ENCODE measurements at places on chromosomes 4 and X. TPM values are rescaled to one million over a fixed set of nuclear protein-coding genes. Genes with fewer than 3 reads are reported as not detected.

DNA sequence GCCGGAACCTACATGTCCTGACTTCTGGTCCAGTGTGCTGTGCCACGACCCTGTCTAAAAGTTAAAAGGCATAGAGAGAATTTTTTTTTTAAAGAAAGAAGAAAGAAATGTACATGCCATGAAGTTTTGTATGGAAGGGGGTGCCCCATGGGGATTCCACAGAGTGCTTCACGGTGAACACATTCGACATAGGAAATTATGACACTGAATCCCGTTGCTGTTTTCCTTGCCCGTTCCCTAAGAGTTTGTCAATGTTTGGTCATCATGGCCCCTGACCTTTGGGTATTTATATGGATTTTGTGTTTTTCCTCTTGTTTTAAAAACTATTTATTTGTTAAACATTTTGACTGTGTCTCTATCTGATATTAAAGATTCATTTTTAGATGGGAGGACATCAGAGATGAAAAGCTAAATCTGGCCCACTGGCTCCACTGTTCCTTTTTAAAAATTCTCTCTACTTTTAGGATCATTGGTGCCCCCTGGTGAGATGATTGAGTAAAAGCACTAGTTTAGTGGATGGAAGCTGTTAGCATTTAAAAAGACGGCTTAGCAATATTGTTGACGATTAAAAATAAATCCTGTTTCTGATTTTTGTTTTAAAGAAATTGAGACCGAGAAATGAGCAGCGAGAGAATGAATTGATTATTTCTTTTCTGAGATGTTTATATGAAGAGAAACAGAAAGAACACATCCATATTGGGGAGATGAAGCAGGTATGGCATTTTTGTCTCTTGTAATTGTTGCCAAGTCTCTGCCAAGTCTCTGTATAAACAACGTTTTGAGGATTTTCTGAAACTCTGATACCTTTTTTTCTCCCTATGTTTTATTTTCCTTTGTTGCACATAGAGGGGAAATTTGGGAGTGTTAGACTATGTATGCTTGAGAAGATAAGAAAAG is 75.0 kb downstream of the PTTG2 start:
- DNase-seq, result peak; percentile 51

- no peak for DNase-seq
Observed at GRCh38 chrX:137362583-137362982, 203.3 kb upstream of the ZIC3 start.

Gene SYTL4
- 7.1 TPM for total RNA-seq

DNA sequence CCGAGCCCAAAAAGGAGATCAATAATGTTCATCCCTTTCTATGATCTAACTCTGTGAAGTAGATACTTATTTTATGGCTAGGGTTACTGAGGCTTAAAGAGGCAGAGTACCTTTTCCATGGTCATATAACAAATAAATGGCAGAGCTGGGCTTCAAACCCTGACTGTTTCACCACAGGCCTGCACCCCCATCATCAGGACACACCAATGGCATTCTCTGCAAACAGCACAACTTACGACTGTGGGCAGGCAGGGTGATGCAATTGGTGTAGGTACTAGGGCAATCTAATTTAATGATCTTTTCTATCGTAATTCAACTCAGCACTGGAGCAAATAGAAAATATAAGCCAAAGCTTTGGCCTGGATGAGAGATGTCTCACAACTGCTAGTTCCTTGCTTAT is 118.8 kb upstream of the CBR4 start:
- no peak for DNase-seq

DNA sequence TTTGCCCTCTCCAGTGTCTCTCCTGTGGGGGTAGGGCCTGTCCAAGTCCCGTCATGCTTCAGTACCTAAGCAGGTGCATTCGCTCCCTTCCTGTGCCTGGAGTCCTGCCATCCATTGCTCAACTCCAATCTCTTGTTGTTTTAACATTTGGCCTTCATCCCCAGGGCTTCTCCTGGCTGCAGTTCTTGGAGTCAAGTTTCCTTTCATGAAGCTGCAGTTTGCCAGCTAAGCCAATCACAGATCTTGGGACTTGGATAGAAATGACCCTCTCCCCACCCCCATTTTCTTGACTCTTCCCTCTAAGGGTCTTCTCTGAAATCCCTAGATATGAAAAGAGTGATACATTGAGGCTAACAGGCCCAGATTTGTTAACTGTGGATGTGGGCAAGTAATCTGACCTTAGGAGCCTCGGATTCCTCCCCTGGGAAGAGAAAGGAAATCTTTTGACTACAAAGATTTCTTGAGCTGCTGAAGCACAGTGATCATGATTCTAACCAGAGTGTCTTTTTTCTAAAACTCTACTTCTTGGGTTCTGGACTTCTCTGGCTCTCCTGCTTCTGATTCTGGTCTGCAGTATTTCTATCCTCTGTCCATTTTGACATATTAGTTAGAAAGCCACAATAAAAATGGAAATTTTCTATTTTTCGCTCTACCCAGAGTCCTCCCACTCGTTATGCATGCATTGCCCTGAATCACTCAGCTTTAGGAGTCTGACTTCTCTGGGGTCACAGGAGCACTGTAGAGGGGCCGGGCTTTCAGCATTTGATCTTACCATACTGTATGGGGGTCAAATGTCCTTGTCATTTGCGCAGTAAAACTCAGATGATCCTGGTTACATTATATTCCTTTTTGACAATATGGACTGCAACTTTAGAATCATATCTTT is 61.0 kb downstream of the CHRNA9 start:
- DNase-seq, result peak; percentile 20

DNA sequence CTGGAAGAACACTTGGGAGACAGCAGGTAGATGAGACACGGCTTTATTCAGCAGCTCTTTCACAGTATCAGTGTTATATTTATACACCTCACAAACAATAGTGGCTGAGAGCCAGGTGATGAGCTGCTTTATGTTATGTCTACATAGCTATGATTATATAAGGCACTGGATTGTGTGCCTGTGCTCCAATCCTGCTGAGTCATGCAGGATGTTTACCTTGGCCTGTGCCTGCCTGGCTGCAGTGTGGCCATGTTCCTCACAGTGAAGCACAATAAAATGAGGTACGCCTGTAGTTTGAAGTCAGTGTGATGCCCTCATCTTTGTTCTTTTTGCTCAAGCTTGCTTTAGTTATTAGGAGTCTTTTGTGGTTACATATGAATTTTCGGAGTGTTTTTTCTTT is 31.3 kb downstream of the CXCL13 start:
- peak; percentile 94 for DNase-seq

GRCh38 chrX:134682081-134682480 is 23.8 kb upstream of the PLAC1 start:
- no peak for DNase-seq

Gene BMPR1B
- 4.7 TPM for total RNA-seq

Gene TMEM271
- total RNA-seq, result not detected

- DNase-seq, result no peak
Observed at GRCh38 chrX:114500622-114501021, 83.3 kb upstream of the HTR2C start.

DNA sequence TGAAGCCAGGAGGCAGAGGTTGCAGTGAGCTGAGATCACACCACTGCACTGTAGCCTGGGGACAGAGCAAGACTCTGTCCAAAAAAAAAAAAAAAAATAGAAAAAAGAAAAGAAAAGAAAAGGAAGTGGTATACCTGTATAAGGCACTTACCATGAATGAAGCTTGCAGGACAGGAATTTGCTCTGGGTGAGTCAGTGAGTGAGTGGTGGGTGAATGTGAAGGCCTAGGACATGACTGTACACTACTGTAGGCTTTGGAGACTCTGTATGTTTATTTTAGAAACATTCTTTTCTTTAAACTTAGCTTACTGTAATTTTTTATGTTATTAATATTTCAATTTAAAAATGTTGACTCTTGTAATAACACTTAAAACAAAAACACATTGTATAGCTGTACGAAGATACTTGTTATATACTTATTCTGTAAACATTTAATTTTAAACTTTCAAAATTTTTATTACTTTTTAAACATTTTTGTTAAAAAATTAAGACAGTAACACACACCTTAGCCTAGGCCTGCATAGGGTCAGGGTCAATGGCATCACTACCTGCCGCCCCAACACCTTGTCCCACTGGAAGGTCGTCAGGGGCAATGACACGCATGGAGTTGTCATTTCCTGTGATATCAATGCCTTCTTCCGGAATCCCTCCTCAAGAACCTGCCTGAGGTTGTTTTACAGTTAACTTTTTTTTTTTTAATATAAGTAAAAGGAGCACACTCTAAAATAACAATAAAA is 78.7 kb downstream of the CLNK start:
- DNase-seq, result peak; percentile 93

- no peak for DNase-seq
Observed at GRCh38 chr4:133467290-133467947, 318.3 kb downstream of the PCDH10 start.

DNA sequence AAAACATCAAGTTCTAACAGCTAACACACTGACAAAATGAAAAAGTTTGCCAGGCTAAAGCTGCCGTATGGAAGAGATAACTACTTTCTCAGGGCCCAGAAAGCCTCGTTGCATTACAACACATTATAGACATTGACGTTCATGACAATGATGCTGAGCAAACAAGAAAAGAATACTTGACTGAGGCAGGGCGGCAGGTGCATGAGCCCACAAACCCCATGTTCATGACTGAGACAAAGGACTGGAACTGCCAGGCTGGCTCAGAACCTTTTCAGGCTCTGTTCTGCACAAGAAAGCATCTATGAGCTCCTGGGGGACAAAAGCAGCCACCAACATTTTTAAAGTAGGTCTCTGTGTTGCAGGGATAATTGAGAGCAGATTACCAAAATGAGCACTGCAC is 13.6 kb downstream of the TLR6 start:
- no peak for DNase-seq

- DNase-seq, result peak; percentile 79
Observed at GRCh38 chrX:65871671-65872311, 168.1 kb downstream of the VSIG4 start.

DNA sequence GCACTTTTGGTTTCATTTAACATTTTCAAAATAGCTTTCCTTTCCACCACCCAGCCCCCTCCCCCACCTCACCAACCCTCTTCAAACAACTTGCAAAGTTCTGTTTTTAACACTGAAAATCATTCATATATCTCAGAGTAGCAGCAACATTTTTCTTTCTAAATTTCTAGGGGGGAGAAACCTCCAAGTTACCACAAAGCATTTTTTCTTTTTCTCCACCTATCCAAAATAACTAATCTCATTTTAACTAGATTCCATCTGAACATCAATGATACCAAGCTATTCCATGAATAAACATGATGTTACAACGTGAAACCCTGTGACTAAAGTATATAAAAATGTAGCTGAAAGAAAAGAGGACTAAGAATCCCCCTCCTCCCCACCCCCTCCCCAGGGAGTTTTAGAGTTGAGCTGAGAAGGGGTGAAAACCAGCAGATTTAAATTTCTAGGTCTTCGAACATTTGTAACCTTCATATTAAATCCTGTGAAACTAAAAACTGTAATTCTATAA is 5.2 kb downstream of the LDB2 start:
- no peak for DNase-seq

Gene SLC25A53
- total RNA-seq, result 12.6 TPM

DNA sequence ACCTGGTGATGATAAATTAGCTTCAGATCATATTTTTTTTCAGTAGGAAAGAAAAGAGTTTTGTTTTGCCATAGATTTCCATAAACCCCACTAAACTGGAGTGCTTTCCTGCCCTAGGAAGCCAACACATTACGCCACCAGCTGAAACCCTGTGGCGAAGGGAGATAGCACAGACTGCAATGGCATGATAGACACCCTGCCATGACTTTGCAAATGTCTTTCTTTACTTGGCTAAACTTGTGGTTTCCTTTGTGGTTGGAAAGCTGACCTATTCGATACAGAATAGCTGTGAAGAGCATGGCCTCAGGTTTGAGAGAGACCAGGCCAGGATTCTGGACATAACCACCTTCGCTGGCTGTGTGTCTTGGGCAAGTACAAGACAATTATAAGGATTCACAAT is 19.1 kb downstream of the MFAP3L start:
- DNase-seq, result peak; percentile 24

- no peak for DNase-seq
Observed at GRCh38 chr4:52750819-52751486, at the start of gene ERVMER34-1. Gene ERVMER34-1 (minus strand): TSS chr4:52751425. CDS start chr4:52745520, 5,905 bp downstream.

Gene MSANTD1
- total RNA-seq, result not detected

GRCh38 chr4:153117554-153117953 is 86.7 kb upstream of the TRIM2 start:
- DNase-seq, result no peak

DNA sequence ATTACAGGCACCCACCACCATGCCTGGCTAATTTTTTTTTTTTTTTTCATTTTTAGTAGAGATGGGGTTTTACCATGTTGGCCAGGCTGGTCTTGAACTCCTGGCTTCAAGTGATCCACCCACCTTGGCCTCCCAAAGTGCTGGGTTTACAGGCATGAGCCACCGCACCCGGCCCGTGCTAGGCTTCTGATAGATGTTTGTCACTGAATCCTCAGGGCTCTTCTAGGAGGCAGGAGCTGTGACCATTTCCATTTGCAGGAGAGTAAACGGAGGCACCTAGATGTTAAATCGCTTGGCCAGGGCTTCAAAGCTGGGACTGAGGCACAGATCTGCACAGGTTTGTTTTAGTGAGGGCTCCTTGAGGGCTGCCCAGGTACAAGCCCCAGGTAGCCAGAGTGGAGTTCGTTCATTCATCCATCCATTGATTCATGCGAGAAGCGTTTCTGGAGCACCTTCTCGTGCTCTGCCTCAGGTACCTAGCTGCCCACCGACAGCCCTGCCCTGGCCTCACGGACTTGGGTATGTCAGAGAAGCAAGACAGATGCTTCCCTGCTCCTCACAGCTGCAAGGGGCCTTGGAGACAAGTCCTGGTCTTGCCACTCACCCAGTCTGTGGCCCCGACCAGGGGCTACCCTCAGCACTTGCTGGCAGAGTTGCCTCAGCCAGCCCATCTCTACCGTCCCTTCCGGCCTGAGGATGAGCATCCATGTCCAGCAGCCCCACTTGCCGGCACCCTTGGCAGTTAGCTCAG is 106.4 kb downstream of the PSAPL1 start:
- no peak for DNase-seq

- no peak for DNase-seq
Observed at GRCh38 chr4:99887837-99888236, 6.4 kb downstream of the LAMTOR3 start.

GRCh38 chr4:120314969-120315368 is 248.3 kb upstream of the MAD2L1 start:
- DNase-seq, result no peak

GRCh38 chr4:165458471-165458870 is 79.7 kb downstream of the CPE start:
- DNase-seq, result no peak

DNA sequence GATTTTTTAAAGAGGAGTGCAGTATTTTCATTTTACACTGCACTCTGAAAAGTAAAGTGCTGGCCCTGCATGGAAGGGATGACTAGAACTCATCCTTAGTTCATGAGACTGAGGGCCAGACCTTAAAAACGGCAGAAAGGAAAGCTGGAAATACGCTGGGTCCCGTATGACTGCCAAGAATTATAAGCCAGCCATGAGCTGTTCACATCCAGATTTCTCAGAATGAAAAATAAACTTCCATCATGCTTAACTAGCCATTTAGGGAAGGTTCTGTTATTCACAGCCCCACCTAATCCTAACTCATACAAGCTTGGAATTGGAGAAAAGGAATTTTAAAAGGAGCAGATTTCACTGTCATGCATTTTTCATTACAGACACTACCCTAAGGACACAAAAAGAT is 894.4 kb downstream of the FAT4 start:
- DNase-seq, result no peak
